ENCODE measurements at places on chromosomes 7 and 10.

DNA sequence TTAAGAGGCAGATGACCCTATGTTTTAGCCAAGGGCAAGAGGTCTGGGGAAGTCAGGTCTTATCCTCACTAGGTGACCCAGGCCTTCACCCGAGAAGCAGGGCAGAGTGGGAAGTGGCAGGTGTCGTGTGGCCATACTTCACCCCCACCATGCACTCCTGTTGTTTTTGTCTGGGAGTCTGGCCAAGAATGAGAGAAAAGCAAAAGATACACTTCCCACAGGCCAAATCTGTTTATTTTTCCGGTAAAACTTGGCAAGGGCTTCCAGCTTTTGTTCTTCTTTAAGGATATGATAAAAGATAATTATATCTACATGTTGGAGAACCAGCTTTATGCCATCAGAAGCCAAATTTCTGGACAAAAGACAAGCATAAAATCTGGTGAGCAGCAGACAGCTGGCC lies 137.4 kb upstream of the CDC14C start:
- no peak for ATAC-seq

DNA sequence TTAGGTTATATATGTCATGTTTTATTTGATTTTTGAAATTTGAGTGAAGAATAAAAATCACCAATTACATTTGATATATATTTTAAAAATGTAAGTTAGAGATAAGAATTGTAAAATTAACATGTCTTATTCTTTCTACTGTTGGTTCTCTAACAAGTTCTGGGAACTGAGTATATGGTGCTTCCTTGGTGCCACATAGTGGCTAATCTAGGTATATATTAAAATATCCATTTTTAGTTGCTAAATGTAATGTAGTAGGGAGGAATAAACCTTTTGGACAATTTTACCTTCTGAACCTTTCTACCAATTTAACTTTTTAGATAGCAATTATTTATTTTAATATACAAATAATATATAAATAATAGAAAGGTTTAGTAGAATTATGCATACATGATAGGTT lies 17.5 kb downstream of the CFAP69 start:
- ATAC-seq = peak; percentile 44

GRCh38 chr10:12748186-12748585 lies 253.3 kb downstream of the CCDC3 start:
- no peak for ATAC-seq

- ATAC-seq = no peak
These were observed 536.4 kb downstream of the XPNPEP1 start for GRCh38 chr10:109386921-109387320.

DNA sequence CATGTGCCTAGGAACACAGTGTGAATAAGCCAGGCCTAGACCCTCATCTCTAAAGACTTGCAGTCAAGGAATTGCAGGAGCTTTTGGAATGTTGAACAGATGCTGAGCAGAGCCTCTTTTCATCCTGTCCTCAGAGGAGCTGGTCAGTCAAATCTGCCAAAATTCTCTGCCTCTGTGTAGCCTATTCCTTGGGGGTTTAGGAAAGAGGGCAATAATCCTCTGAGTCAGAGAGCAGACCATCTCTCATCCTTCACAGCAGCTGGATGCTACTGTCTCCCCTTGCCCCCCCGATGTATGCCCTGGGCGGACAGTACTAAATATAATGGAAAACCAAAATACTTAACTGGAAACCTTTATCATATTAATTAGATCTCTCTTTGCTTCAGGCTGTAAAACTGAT lies 52.6 kb downstream of the BICC1 start:
- no peak for ATAC-seq

GRCh38 chr10:96850113-96850512 lies 18.0 kb downstream of the LCOR start:
- ATAC-seq = no peak

DNA sequence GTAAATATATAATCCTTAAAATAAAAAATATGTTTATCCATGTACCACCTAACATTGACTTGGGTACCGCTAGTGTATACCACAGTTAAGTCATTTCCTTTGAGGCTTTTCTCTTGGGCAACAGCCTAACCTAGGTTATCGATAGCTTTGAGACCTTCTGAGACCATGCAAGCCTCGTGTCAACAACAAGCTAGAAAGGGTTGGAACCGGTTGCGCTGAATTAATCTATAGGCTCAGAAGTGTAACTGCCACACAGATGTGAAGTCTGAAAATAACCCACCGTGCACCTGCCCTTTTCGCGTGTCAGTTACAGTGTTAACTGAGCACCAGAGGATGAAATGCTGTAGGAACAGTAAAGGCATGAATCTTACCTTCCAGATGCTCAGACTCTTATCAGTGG lies 59.8 kb downstream of the ARID5B start:
- ATAC-seq = no peak

DNA sequence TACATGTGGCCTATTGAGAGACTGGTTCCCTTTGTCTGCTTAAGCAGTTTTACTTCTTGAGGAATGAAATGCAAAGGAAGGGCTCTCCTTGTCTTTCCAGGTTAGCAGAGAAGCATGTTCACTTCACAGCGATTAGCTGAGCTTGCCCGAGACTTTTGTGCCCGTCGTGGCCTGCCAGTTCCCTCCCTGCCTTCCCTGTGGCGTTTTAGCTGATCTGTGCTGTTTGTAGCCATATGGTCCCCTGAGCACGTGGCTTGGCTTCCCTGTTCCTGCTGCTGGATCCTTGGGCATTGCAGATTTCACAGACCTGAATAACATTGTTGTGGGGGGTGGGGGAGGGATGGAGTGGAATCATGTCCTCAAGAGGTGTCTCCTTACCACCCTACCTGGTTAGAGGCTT lies 61.8 kb downstream of the SND1 start:
- no peak for ATAC-seq
